ENCODE measurements at places on chromosomes 2 and 18.

DNA sequence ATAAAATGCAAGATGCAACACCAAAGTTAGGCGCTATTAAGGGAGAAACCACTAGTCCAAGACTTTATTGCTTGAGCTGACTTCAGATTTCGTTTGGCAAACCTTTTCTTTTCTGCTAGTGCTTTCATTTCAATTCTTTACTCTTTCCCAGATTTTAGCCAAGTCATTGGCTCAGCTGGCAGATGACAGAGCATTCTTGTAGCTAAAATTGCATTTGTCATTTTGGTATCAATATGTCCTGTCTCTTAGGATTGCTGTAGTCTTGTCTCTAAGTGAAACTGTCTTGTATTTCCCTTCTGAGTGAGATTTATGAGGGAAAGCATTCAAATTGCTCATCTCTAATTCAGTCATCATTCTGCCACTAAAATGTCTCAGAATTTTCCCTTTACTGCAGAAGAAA, 335.1 kb downstream of the METTL4 start:
- DNase-seq = no peak

DNA sequence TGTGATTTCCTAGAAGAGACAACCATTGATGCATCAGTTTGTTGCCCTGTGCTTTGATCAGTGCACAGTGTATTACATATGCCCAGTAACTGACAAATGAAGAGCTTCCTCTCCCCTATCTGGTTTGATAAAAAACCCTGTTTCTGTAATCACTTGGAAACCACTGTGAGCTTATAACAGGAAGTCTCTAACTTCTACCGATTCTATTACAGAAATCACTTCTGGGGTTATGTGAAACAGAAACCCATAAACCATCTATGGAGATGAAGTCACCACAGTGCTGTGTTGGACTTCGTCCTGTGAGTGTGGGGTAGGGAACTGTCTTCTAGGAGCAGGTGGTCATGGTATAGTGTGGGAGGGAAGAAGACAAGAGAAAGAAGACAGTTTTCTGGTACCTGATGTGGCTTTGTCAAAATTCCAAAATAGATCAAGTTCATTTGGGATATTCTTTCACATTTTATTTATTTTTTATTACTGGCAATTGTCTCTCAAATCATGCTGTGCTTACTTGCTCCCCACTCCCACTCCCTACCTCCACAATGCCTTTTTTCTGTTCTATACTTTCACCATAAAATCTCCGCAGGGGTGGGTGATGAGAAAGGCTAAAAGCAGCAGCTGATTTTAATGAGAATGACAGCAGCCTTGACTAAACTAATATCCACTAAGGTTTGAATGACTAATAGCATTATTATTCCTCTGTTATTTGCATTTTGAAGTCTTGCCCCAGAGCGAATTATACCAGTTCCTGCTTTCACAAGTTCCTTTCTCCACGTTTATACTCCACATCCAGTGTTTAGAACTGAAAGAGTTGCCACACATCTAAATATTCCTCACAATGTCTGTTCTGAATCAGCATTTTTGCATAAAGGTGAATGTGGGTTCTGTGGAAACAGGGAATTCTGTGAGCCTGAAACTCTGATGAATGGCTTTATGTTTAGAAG, 41.7 kb upstream of the RND3 start:
- DNase-seq = no peak

DNA sequence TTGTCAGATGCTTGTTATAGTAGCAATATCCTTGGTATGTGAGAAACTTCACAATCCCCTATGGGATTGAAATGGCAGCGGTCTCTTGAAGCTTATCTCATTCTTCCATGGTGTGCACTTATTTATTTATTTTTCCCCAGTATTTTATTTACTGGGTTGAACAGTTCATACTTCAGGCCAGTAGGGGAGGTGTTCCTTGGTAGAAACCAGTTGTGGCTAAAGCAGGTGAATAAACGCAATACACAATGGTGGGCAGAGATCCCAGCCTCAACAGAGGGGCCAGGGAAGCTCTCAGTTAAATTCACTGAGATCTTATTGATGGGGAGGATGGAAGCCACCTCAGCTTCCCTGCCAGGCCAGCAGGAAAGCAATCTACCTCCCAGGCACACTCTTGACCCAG, 93.7 kb upstream of the SRD5A2 start:
- DNase-seq = no peak

- no peak for DNase-seq
These were observed 888 bp downstream of the FASTKD2 start for GRCh38 chr2:206766057-206766930.

GRCh38 chr18:7926526-7926925, 359.4 kb downstream of the PTPRM start:
- DNase-seq = peak; percentile 64

- DNase-seq = no peak
These were observed 84.6 kb downstream of the CLHC1 start for GRCh38 chr2:55147531-55147930.

DNA sequence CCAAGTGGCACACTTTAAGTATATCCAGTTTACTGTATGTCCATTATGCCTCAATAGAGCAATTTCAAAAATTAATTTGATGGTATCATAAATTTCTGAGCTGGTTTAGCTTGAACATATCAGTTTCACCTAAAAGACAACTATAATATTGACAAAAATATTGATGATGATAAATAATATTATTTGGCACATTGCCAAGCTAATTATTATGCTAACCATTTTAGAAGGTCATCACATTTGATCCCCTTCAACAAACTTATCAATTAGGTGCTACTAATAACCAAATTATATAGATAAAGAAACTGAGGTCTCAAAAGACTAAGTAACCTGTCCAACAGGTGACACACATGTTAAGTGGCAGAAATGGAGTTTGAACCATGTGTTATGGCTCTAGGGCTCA, 26.9 kb upstream of the UBE2E3 start:
- no peak for DNase-seq

Data from NCI-H1417 (cell line).